ENCODE measurements at places on chromosomes 5 and 9.

DNA sequence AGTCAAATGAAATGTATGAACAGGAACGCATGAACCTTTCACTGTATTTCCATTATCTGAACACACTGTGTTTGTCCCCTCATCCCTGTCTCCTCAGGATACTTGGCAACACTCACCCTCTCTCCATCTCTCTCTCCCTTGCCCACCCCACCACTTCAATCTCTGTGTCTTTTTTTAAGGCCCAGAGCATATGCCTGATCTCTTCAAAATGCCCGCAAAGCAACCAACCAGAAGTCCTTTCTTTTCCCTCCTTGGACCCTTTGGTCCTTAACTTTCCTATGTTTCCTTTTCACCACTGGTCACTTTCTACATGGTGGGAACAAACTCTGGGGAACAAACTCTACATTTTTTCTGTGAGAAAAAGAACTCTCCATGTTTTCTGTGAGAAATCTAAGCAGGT is 3.2 kb upstream of the IRF1 start:
- no peak for DNase-seq

GRCh38 chr5:128353441-128354107 is 184.5 kb downstream of the FBN2 start:
- DNase-seq = no peak

GRCh38 chr5:140344683-140345423 is 1.6 kb downstream of the HBEGF start:
- DNase-seq = no peak

GRCh38 chr5:180618829-180619562 is 27.7 kb upstream of the SCGB3A1 start:
- DNase-seq = peak; percentile 2

DNA sequence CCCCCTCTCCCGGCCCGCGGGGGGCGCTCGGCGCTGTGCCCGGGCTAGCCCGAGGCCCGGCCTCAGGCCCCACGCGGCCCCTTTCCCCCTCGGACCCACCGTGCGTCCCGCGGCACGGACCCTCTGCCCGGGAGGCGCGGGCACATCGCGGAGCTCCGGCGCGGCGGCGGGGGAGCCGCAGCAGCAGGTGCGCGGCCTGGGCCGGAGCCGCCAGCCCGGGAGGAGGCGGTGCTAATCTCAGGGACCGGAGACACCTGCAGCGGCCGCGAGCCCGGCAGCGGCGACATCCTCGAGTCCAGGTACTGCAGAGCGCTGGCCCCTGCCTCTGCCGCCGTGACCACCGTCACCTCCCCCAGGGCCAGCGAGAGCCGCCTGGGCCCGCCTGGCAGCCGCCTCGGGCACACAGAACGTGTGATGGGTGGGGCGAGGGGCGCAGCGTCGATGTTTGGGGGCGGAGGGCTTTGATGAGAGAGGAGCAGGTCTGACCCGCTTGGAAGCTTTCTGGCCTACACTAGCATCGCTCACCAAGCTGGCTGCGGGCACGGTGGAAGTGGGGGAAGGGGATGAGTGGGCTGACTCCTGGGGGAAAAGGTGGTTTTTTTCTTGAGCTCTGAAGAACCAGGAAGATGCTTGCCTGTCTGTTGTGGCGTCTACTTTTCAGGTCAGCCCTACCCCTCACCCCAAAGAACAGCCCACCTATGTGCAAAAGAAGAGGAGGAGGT is 524 bp downstream of the CYFIP2 start:
- peak; percentile 52 for DNase-seq

DNA sequence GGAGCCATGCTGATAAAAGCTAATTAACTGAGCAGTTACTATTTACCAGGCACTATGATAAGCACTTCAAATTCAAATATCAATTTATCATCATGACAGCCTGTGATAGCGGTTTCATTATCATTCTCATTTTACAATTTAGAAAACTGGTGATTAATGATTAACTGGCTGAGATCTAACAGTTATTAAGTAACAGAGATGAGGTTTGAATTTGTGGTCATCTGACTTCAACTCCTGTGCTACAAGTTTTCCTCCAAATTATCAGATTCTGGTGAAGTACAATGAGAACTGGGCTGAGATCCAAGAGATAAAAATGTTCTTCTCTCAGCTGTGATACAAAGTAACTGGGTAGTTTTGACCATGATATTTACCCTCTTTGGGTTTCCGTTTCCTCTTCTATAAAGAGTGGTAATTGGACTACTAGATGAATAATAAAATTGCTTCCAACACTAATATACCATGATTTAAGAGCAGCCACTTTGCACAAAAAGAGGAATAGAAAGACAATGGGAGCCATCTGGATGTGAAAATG is 74.5 kb upstream of the CCNG1 start:
- no peak for DNase-seq

GRCh38 chr9:86637515-86637914 is 283.3 kb upstream of the TUT7 start:
- DNase-seq = no peak

DNA sequence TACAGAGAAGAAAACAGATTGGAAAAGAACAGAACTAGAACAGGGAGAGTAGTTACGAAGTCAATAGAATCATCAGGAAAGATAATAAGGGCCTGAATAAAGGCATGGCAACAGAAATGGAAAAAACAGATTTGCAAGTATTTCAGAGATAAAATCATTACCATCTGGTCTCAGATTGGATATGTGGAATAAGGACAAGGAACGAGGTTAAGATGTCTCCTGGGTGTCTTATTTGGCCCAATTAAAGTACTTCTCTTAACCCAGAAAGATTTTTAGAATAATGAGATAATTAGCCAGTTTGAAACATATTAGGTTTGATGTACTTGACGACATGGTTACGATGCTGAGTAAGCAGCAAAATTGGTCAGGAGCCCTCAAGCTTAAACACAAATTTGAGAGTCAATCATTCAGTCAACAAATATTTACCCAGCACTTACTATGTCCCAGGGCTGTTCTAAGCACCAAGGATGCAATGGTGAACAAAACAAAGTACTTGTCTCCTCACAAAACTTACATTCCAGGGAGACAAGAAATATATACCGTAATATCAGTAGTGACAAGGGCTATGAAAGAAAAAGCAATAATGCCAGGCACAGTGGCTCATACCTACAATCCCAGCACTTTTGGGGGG is 18.3 kb downstream of the RICTOR start:
- no peak for DNase-seq

GRCh38 chr9:122186301-122186700 is 26.6 kb downstream of the MORN5 start:
- DNase-seq = no peak

DNA sequence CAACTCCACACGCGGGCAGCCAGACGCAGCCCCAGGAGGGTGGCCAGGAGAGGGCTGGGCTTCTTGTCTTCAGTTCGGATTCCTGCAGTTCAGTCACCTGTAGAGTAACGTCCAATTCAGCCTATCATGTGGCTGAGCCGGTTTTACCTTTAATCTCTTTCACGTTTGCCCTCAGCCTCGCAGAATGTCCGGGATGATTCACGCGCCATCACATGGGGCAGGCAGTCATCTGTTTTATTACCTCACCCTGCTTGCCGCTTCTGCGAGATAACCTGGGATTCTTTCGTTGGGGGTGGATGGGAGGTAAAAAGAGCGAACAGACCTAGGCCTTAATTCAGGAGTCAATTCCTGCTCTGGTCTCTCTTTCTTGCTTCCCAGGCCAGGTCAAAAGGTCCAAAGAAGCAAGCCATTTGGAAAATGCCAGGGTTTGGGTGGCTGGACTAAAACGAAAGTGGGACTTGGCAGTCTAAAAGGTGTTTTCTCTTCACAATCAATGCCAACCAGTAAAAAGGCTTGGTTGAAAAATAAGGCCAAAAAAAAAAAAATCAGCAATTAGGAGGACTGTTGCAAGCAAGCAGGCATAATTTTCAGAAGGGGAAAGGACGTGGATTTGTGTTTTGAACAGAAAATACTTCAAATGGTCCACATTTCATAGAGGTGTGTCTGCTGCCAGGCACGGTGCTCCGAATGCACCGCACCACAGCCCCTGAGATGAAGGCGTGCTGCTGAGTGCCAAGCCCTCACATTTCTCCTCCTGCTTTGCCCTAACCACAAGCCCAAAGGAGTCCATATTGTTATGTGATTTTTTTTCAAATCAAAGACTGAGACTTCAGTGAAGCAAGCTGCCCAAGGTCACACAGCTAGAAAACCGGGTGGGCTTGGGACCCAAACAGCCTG is 2.8 kb upstream of the WWC1 start:
- DNase-seq = no peak

DNA sequence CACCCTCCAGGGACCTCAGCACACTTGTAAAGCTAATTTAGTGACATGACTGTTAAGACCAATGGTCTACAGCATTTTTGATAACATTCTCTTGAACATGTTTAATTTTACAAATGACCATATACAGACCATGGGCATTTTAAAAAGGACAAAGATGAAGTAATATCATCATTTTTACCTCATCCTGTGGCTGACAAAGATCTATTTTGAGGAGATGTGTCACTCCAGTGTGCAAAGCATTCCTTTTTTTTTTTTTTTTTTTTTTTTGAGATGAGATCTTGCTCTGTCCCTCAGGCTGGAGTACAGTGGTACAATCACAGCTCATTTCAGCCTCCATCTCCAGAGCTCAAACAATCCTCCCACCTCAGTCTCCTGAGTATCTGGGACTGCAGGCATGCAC is 118.2 kb upstream of the TBC1D2 start:
- no peak for DNase-seq

DNA sequence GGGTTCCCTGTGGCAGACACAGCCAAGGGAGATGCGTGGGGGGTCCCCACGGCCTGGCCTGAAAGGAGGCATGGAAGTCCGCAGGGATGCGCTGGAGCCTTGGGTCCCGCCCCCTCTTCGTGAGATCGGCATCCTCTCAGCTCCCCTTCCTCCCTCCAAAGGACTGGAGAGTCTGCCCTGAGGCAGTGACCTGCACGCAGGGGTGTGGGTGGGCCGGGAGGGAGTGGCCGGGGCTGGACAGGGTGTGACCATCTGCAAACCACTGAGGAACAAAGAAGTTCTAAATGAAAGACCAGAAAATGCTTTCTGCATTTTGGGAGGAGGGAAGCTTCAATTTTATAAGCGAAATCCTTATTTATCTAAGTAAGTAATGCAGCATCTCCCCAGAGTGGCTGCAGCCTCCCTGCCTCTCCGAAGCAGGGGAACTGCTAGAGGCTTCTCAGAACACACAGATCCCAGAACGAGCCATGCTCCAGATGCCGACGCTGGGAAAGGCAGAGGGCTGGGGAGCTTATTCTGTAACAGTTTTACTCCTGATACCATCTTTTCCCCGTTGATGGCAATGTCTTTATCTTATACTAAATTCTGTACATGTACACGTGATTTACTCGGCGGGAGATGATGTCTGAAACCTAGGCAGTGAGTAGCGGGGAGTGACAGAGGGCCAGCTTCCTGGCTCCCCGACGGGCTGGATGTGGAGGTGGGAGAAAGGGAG is 221.7 kb downstream of the FANCC start:
- no peak for DNase-seq

- no peak for DNase-seq
Observed at GRCh38 chr5:80654054-80654390, 430 bp upstream of the MSH3 start.

DNA sequence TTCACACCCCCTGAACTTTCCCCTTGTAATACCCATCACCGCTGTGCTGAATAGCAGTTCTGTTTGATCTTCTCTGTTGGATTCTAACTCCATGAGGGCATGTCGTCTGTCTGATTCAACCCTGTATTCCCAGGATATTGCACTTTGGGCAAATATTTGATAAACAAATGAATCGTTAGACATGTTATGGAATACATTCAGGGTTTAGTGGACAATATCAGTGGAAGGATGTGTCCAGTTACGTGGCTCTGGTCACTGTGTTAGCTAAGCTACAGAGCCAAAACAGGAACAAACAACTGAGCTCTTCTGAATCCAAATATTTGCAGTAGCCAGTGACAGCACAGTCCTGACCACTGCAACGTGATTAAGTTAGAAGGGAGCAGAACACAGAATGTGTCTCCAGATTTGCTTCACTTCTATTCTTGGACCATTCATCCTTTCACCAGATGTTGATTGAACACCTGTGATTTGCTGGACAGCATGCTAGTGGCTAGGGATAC is 13.2 kb downstream of the ANGPTL2 start:
- no peak for DNase-seq

- peak; percentile 80 for DNase-seq
Observed at GRCh38 chr9:112180387-112180881, 5.3 kb upstream of the SUSD1 start.

DNA sequence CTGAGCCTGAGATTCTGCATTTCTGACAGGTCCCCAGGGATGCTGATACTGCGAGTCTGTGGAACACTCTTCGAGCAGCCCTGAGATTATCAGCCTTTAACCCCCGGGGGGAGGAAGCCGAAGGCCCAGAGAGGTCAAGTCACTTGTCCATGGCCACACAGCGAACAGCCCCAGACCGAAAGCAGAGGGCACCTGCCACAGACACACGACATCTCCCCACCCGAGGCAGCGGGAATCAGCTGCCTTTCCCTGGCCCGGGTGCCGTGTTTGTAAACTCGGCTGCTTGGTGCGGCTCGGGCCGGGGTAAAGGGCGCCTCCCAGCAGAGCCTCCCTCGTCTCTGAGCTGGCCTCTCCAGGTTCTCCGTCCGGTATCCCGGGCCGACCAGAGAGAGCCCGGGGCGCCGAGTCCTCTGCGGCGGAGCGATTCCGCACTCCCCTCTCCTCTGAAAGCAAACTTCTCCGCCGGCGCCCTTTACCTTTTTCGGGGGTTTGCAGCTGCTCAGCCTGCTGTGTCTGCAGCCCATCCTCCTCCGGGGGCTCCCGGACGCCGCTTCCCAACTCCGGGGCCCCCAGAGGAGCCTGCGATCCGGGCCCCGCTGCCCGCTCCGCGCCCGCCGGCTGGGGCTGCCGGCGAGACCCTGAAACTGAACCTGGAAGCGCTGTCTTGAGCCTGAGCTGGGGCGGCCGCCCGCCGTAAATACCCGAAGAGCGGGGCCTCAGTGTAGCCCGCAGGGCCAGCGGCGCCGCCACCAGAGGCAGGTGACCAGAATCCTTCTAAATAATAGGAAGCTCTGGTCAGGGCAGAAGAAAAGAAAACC is at the start of gene CCDC69:
CCDC69 (minus strand) TSS at position 646 of the 818 bp plus-strand sequence; CDS start at position 524, 122 bp downstream.
- DNase-seq = peak; percentile 59

- no peak for DNase-seq
Observed at GRCh38 chr9:72579880-72580550, 58.6 kb downstream of the TMC1 start.

DNA sequence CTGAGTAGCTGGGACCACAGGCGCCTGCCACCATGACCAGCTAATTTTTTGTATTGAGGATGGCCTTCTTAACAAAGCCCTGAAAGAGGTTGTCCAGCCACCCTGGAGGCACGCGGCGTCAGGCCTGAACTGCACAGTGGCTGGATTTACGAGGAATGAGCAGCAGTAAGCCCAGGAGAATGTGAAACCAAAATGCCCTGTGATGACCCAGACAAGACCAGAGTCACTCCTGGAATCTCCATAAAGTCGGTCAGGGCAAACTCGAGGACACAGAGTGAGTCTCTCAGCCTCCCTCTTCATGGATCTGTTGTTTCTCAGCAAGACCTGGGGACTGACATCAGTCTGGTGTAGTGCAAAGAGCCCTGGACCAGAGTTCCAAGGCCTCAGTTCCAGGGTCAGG is 53.2 kb upstream of the C5orf58 start:
- no peak for DNase-seq

DNA sequence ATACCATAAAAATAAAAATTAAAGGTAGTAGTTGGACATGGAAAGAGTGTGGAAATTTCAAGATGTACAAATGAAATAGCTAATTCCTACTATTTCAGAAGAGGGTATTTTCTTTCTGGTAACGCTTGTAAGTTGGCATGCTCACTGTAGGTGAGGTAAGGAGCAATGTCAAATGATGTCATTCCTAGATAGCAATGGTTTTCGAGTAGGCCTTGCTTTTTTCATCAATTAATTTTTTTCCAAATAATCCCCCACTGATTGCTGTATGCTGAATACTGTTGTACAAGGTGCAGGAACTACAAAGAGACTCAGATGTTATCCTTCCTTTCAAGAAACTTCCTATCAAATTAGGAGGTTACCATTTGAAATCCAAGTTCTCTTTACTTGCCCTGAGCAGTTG is 928 bp upstream of the SELENOP start:
- no peak for DNase-seq

Measured in CD4-positive, alpha-beta T cell treated with Interleukin-2 at 100 ng/mL for 4 hours (primary cell).